ENCODE measurements at places on chromosomes 3 and 15. TPM values are rescaled to one million over a fixed set of nuclear protein-coding genes. Genes with fewer than 3 reads are reported as not detected.

Gene ATOSA
- total RNA-seq: 96.8 TPM

Gene TPM1
- 7.8 TPM for total RNA-seq

Gene SNTN
- not detected for total RNA-seq

Gene UPK1B
- not detected for total RNA-seq

GRCh38 chr15:48555241-48555881 is 90.1 kb downstream of the FBN1 start:
- no peak overlapping the region for H3K27ac ChIP-seq
- H3K4me3 ChIP-seq: no peak overlapping the region
- H3K27me3 ChIP-seq: no peaks in the 10 kb centered on the region
- no peaks in the 10 kb centered on the region for H3K4me1 ChIP-seq

GRCh38 chr3:27127879-27128278 is 241.3 kb downstream of the NEK10 start:
- no peak overlapping the region for H3K27ac ChIP-seq
- no peak overlapping the region for H3K4me3 ChIP-seq
- H3K4me1 ChIP-seq: no peaks in the 10 kb centered on the region
- no peak for DNase-seq

- no peak overlapping the region for H3K4me3 ChIP-seq
- no peak for DNase-seq
- peak overlapping the region; percentile 41 for H3K27ac ChIP-seq
- no peaks in the 10 kb centered on the region for H3K27me3 ChIP-seq
Observed at GRCh38 chr3:13346481-13347389, 73.4 kb downstream of the NUP210 start.

- no peaks in the 10 kb centered on the region for H3K4me1 ChIP-seq
- no peak overlapping the region for H3K4me3 ChIP-seq
- H3K27ac ChIP-seq: no peak overlapping the region
- H3K36me3 ChIP-seq: no peaks in the 10 kb centered on the region
- DNase-seq: no peak
Observed at GRCh38 chr3:77420336-77420735, 380.4 kb downstream of the ROBO2 start.

DNA sequence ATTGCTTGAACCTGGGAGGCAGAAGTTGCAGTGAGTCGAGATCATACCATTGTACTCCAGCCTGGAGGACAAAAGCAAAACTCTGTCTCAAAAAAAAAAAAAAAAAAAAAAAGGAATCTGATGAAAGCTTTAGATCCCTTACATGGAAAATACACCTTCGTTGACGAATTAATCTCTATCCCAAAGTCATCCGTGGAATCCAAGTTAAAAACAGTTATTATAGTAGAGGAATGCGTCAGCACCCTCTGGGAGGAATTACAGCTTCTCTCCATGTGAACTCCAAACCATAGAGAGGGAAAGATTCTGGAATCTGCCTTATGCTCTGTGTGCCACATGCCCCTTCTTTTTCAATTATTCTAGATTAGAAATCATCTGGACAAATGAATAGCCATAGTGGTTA is 192.3 kb upstream of the C2CD4B start:
- H3K4me1 ChIP-seq: no peaks in the 10 kb centered on the region
- no peak for DNase-seq
- H3K4me3 ChIP-seq: no peak overlapping the region
- no peak overlapping the region for H3K27ac ChIP-seq
- H3K27me3 ChIP-seq: peaks cover 11% of the 10 kb centered on the region
- no peaks in the 10 kb centered on the region for H3K36me3 ChIP-seq

DNA sequence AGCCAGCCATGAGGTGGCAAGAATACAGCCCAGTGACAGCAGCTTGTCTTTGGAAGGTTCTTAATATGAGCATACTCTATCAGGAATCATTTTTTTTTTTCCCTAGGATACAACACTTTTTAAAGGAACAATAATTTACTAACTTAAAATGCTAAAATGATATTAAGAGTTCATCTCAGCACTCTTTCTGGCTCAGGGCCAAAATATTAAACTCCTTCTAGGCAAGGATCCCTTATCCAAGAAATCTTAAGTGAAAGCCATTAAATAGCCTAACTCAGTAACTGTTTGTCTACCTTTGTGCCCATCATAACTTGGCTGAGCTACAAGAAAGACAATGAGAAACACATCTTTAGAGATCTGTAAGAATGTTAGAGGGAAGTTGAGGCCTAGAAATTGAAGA is 529.5 kb upstream of the TGFBR2 start:
- H3K27ac ChIP-seq: no peak overlapping the region
- no peaks in the 10 kb centered on the region for H3K36me3 ChIP-seq
- H3K4me1 ChIP-seq: no peaks in the 10 kb centered on the region
- H3K27me3 ChIP-seq: no peaks in the 10 kb centered on the region
